Activated CD4-positive, alpha-beta T cell treated with anti-CD3 and anti-CD28 coated beads, Interleukin-2, Interleukin-6, amounts not matched to agents 100 ng/mL and 50 ng/mL, durations not matched to agents 16 hours and 8 hours (primary cell): ENCODE measurements at places on chromosomes 1 and 21.

DNA sequence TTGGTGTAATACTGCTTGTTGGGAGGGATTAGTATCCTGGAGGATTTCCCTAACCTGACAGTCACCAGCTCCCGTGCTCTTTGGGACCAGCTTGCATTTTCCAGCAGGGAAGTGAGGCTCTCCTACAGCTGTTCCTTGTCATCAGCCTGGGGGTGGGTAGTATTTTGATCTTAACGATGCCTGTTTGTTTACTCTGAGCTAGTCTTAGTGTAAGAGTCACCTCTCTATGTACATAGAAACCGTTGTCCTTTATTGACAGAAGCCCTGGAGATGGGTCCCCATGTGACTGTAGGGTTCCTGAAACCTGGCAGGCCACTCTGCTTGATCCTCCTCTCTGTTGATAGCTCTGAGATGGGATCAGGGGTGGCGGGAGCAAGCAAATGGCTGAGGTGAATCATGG lies 58.0 kb downstream of the ACP6 start:
- no peak for DNase-seq

DNA sequence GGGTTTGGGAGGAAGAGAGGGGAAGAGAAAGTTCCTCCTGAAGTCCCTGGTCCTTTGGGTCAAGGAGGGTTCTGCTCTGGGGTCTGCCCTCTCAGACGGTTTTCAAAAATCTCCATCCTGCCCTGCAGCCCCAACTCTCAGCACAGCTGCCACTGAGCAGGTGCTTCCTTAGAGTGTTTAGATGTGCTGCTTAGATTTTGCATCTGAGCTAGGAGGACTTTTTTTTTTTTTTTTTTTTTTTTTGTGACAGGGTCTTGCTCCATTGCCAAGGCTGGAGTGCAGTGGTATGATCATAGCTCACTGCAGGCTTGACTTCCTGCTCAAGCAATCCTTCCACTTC lies 324.9 kb upstream of the POU3F1 start:
- no peak for DNase-seq

GRCh38 chr1:41658431-41659158 lies 174.1 kb upstream of the EDN2 start:
- no peak for DNase-seq

- DNase-seq = no peak
Measured at GRCh38 chr1:162973381-162973795, 95.8 kb upstream of the RGS4 start.

DNA sequence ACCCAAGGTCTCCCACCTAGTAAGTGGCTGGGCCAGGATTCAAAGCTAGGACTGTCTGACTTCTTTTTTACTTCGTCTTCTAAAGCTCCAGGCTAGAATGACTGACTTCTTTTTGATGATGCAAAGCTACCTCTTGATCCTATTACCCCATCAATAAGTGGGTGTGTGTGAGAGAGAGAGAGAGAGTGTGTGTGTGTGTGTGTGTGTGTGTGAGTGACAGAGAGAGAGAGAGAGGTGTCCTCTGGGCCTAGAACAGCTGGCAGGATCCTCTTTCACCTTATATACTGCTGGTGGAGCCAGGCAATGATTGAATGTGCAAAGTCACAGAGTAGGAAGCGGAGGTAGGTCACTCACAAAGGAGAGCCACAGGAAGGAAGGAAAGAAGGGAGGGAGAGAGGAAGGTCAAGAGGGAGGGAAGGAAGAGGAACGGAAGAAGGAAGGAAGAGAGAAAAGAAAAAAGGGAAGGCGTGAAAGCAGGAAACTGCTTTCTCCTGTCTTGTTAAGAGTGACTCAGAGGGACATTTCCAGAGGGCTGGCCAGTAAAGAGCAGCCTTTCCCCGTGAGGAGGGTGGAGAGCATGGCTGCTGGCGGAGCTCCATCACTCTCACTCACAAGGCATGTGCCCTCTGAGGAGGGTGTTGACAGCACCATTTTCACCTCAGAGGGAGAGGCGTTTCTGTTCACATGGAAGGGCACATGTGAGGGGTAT lies 68.9 kb downstream of the CDC7 start:
- DNase-seq = no peak

GRCh38 chr1:112079446-112079845 lies 90.0 kb upstream of the KCND3 start:
- no peak for DNase-seq

- DNase-seq = no peak
Measured at GRCh38 chr1:229651546-229651945, 25.5 kb downstream of the URB2 start.

DNA sequence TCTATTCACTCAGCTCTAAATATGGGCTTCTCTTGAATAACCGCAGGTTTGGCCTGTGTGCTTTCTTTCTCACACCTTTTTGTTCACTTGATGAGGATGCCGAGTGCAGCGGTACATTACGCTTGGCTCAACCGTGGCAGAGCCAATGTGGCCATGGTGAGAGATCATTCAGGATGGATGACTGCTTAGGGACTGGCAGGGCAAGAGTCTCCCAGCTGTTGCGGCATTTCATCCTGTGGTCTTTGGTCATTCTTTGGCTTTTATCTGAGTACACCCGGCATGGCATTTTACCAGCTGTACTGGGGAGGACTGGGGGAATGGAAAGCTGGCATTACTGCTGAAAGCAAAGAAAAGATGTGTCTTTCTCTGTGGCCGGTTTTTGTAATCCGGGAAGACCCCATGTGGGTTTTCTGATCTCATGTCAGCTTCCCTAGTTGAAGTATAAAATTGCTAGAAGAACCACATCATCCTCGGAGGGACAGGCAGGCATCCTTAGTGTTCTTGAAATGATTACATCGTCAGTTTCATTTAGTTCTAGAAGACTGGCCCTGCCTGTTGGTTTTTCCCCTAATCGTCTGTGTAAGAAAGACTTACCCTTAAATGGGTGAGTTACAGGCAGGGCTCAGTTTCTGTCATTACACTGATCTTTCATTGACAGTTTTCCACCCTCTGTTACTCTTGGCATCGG lies 15.1 kb downstream of the PCP4 start:
- no peak for DNase-seq

- DNase-seq = no peak
Measured at GRCh38 chr1:1333551-1334241, 2.6 kb downstream of the TAS1R3 start.

DNA sequence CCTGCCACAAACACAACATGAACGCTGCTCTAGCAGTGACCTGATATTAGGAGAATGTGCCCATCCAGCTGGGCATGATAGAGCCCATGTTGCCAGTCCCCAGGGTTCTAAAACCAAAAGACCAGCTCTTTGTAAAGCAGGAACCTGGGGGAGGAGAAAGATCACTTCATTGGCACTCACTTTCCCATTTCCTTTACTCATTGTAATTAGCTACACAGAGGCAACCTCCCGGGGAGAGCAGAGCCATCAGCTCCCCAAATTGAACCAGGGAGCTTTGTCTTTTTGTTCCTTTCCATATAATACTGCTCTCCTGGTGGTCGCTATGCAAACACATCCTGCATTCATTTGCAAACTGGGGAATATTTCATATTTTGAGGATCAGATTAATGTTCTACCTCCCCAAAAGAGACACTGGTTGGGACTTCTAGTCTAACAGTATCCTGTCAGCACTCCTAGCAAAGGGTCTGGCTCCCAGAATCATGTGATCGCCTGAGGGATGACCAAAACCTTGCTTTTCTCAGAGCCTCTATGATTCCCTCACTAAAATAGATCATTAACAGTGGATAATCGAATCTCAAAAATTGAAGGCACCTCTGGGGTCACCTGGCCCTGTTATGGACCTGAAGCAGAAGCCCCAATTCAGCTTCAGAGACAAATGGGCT lies 76.7 kb upstream of the CD1D start:
- DNase-seq = no peak

DNA sequence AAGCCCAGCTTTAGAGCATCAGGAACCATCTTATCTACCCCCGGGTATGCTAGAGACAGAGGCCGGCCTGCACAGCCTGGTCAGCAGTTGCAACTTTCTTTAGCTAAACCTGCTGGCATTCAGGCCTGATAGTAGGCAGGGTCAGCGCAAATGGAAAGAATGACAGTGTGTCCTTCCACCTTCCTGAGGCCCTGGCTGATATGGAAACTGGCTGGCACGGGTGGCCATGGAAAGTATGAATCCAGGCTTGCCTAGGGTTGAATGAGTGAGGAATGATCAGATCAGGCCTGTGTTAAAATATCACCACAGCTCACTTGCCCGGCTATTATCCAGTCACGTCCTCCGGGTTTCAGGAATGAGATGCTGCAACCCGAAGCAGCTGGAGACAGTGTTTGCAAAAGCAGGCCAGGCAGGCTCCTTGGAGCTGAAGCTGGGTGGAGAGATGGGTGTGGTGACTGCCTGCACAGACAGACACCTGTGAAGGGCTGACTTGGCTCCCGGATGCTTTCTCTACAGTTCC lies 34.7 kb downstream of the RCAN1 start:
- no peak for DNase-seq

- no peak for DNase-seq
Measured at GRCh38 chr1:174008269-174008668, 13.9 kb downstream of the RC3H1 start.

- no peak for DNase-seq
Measured at GRCh38 chr1:147414505-147415163, 126.7 kb upstream of the BCL9 start.

GRCh38 chr1:36510418-36510817 lies 27.7 kb upstream of the CSF3R start:
- no peak for DNase-seq

DNA sequence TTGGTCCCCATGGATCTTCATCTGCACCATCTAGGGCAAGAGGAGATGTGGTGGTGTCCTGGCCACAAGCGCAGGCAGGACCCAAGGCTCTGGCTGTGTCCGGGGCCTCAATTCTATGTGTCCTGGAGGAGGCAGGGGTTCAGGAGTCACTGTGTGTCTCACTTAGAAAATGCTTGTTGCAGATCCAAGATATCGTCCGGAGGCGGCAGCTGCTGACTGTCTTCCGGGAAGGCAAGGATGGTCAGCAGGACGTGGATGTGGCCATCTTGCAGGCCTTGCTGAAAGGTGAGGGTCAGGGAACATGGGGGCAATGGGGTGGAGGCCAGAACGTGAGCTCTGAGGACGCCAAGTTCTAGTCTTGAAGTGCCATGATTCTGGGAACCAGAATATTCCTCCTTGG lies 29.1 kb downstream of the TRPM2 start:
- no peak for DNase-seq

GRCh38 chr1:244730153-244730933 lies 77.4 kb downstream of the DESI2 start:
- peak; percentile 41 for DNase-seq

DNA sequence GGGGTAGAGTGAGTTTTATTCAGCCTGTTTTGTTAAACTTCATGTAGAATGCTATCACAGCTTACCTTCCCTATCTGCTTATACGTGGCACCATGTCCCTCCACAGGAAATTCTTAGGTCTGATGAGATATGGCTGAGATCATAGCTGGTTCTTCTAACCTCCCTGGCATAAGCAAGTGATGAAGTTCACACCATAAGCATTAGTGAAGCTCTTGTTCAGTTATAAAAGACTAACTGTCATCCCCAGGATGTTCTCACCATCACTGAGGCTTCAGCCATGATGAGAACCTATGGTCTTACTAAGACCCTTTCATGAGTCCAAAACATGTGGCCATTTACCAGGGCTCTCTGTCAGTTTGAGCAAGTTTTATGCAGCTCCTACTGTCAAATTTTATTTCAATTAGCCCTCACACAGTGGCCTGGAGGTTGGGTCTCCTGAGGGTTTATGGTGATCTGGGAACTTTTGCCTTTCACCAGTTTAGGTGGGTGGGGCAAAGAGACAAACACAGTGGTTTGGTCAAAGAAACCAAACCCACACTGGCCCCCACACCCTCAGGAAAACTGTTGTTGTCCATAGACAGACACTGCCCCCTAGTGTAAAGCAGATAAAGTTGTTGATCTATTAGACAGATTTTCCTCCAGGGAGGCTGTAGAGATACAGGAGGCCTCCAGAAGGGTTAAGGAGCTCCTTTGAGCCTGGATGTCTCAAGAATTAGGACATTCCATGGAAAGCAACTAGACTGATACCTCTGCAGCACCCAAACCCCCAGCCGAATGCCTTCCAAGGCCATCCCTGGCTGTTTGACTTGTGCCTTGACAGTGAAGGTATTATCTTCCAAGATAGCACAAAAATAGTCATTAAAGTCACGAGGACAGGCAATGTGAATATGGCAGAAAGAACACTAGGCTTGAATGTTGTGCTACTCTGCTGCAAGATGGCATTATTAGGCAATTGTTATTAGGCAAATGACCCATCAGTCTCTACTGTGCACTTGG lies 5.0 kb downstream of the SLC22A15 start:
- peak; percentile 54 for DNase-seq

DNA sequence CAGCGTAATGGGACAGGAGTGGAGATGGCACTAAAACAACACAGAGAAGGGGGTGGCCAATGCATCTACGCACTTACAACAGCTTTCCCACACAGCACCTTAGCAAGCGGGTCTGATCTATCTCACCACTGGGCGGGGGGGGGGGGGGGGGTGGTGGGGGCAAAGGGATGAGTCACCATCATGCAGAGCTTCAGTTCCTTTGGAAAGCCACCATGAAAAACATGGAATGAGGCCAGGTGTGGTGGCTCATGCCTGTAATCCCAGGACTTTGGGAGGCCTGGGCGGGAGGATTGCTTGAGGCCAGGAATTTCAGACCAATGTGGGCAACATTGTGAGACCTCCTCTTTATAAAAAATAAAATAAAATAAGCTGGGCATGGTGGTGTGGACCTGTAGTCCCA lies 47.2 kb downstream of the KLHDC7A start:
- no peak for DNase-seq
